ENCODE measurements at places on chromosomes 2 and 18. TPM values are rescaled to one million over a fixed set of nuclear protein-coding genes. Genes with fewer than 3 reads are reported as not detected.

The DNAJC27 gene
- 2.9 TPM for total RNA-seq

The RAPH1 gene
- 7.1 TPM for total RNA-seq

The PLCL1 gene
- total RNA-seq: not detected

The RELCH gene
- 12.2 TPM for total RNA-seq

The RNF125 gene
- 0.23 TPM for total RNA-seq

The UGT1A9 gene
- 4.9 TPM for total RNA-seq

The TOGARAM2 gene
- 0.09 TPM for total RNA-seq

The SIX3 gene
- total RNA-seq: 2.9 TPM

The KCNS3 gene
- total RNA-seq: 1.2 TPM

Data from A549 treated with Hydrocortisone at 1 μM for 4 hours (cell line).